ENCODE measurements at places on chromosomes 5 and 9.

GRCh38 chr5:180487556-180487955 lies 6.6 kb upstream of the CNOT6 start:
- DNase-seq = no peak

- DNase-seq = no peak
These were observed 1.9 kb upstream of the RGMB start for GRCh38 chr5:98771382-98772109.

DNA sequence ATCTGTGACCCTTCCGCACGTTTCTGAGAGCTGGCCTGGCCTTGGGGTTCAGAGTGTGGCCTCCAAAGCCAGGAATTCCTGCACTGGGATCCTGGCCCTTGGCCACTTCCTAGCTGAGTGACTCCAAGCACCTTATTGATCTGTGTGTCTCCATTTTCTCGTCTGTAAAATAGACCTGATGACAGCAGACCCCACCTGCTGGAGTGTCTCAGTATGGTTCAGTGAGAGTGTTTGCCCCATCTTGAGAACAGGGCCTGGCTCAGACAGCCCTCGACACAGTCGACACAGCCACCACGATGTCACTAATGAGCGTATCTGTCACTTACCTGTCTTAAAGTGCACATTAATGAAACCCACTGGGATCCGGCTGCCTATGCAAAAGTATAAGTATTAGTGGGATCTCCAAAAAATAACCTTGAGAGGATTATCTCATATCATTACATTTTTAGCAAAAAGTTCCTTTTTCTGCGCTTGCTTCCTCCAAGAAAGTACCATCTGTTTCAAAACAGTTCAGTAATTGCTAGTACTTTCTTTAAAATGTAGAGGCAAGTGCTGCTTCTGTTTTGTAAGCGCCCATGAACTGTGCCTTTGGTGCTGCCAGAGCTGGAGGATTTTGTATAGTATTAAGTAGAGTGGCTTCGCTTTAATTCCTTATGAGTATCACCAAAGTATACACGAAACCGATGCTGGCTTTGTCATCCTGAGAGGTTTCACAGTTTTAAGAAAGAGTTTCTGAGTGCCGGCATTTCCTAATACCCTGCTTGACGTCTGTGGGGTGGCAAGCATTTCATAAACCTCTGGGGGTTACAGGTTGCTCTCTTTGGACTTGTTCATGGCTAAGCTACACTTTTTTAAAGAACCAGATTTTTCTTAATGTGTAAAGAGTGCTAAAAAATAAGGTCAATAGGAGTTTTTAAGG lies 31.7 kb downstream of the UBE2QL1 start:
- no peak for DNase-seq

GRCh38 chr9:129235041-129235930 lies 57.2 kb upstream of the IER5L start:
- DNase-seq = no peak

GRCh38 chr9:116453785-116454184 lies 233.3 kb upstream of the TRIM32 start:
- no peak for DNase-seq

All from D721Med (cell line).